Stimulated activated CD8-positive, alpha-beta memory T cell treated with anti-CD3 and anti-CD28 coated beads, Interleukin-4, amount 100 ng/mL, for 4 hours (primary cell): ENCODE measurements at places on chromosomes 1 and 21.

DNA sequence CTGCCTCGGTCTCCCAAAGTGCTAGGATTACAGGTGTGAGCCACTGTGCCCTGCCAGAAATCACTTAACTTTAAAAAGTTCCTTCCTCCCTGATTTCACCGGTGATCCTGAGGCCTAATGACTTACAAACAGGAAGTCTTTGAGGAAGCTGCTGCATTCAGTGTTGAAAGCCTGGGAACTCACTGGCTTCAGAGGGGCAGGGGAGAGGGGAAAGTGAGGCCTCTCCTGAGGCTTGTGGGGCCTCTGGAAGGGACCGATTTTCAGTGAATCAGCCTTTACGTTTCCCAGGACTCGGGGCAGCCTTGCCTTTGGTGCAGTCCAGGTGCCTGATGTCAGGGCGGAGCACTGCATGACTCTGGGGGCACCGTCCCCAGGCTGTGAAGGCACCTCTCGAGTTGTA lies 30.1 kb upstream of the ARHGEF10L start:
- DNase-seq = no peak

- no peak for DNase-seq
Measured at GRCh38 chr1:55050283-55050682, 10.9 kb downstream of the PCSK9 start.

- DNase-seq = no peak
Measured at GRCh38 chr1:43316738-43317520, 16.1 kb downstream of the TIE1 start.

GRCh38 chr1:11053758-11054137 lies 6.1 kb downstream of the SRM start:
- DNase-seq = no peak

- no peak for DNase-seq
Measured at GRCh38 chr1:12272770-12273169, 42.9 kb downstream of the VPS13D start.

GRCh38 chr21:18164933-18165332 lies 79.7 kb upstream of the CHODL start:
- no peak for DNase-seq

DNA sequence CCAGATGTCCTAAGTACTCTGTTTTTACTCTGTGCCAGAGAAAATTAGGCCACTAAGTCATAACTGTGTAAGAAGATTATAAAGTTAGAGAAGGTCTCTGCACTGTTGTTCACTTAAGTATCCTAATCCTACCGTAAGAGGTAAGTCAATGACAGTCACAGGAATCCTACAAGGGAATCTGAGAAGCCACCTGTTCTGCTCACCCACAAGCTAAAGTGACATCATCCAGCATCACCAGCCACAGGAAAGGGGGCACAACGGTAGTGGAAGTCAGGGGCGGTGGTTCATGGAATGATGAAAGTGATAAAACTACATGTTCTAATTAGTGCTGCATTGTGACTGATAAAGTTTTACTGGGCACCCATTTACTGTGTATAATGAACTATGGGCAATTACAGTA lies 92.7 kb downstream of the PLD5 start:
- DNase-seq = no peak

- DNase-seq = no peak
Measured at GRCh38 chr1:24117722-24118409, 5.9 kb upstream of the MYOM3 start.
